ENCODE measurements at places on chromosomes 2 and 18.

DNA sequence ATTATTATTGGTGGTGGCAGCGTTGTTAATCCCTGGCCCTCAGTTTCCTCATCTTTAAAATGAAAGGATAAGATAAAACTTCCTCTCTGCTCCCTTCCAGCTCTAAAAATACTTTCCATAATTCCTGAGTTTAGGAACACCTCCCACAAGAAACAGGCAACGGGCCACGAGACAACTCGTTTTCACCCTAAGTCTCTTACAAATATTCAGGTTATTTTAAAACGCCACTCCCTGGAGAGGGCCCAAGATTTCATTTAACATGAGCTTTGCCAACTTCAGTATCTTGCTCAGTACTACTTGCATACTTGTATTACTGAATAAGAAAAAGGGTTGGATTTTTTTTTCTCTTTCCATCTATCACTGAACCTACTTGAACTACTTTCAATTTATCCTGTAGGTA, 611.1 kb upstream of the FANCL start:
- DNase-seq = no peak

GRCh38 chr2:201116959-201117734, 1.2 kb downstream of the CFLAR start:
- DNase-seq = no peak

GRCh38 chr2:42789751-42790150, 2.6 kb downstream of the HAAO start:
- DNase-seq = no peak

DNA sequence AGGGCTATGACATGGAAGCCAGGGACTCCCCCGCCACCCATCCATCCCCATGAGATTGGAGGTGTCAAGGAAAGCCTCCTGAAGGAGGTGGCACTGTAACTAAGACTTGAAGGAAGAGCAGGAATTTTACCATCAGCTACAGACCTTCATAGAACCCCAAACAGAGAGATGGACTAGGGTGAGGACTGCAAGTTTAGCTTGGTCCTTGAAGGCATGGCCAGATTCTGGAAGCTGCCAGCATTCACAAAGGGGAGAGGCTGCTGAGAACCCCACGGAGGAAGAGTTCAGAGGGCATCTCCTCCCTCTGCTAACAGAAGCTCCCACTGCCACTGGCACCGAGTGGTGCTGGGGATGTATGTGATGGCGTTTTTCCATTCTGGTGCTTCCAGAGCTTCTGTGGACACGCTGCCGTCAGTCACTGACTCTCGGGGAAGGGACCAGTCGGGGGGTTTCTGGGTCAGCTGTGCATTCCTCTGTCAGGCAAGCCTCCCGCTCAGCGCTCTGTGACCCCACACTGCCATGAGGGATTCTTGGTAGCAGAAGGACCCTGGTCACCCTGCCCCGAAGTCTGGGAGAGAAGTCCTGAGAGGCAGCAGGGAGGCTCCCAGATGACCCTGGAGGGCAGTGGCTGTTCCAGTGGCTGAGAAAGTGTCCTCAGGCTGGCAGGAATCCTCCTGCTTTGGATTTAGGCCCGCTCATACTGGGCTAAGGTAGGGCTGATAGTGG, 18.1 kb downstream of the TMEM185B start:
- no peak for DNase-seq

- DNase-seq = no peak
These were observed 33.4 kb downstream of the WDR43 start for GRCh38 chr2:28927878-28928277.

DNA sequence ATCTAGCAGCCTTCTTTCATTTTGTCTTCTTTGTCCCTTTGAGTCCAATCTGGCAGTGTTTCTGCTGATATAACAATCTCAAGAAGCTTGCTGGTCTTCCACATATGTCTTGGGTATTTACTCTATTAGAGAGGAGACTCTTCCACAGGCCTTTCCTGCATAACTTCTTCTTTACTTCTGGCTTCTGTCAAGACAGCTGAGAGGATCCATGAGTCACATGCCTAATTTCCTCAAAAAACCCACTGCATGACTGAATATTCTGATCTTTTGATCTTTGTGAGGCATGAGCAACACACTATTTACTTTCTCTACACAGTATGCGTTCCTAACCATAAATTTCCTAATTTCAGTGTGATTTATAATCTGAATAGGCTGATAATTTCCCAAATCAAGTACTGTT, 5.1 kb upstream of the DCC start:
- no peak for DNase-seq

DNA sequence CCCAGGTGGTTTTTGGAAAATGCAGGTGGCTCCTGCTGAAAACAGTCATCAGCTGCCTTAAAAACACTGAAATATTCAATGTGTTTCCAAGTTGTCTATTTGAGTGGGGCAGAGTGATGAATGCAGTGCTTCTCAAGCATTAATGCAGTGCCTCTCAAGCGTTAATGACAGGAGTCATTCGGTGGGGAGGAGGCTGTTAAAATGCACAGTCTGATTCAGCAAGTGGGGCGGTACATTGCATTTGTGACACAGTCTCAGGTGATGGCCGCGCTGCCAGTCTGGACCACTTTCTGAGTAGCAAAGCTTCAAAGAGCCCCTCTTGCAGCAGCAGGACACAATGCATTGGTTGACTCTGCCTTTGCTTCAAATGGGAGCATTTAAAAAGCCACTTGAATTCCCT, 231.4 kb upstream of the RGPD4 start:
- no peak for DNase-seq

GRCh38 chr18:23721696-23722480, 32.6 kb downstream of the LAMA3 start:
- DNase-seq = no peak

DNA sequence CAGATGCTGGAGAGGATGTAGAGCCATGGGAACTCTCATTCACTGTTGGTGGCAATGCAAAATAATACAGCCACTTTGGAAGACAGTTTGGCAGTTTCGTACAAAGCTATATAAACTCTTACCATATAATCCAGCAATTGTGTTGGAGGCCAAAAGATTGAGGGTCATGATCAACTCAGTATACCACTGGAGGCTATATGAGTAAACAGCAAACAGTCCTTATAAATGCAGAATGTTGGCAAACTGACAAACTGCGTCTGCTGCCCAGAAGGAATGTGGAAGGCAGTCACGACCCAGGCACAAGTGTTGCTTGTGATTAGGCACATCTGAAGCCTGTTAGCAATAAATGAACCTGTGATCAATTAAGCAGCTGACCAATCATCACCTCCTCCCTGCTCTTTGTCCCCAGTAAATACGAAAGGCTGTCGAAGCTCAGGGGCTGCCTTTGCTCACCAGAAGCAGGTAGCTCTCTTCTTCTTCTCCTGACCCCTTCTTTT, 98.1 kb upstream of the SPOPL start:
- no peak for DNase-seq

GRCh38 chr2:56476509-56477071, 292.8 kb downstream of the CCDC85A start:
- no peak for DNase-seq

- DNase-seq = no peak
These were observed 4.8 kb upstream of the SLC38A11 start for GRCh38 chr2:164960159-164960558.

DNA sequence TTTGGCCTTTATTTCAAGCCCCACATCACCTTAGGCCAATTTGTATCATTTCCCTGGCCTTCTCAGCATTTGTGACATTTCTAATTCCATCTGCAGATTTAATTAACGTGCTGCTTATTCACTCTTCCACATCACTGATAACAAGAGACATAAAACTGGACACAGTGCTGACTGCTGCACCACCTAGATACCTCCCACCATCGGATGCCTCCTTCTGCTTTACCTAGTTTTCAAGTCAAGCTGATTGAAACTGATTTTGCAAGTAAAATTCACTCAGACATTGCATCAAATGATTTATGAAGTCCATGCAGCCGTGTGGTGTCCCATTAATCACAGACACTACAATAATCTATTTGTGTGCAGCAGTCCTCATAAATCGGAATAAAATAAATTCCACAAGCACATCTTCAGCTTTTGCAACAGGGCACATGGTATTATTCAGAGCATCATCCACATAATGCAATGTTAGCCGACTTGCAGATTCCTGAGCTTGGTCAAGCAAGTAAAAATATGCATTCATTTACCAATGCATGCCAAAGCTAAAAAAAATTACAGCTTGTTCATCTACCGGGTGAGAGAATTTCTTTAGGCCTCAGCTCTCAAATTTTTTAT, 15.9 kb upstream of the CRIM1 start:
- DNase-seq = no peak

GRCh38 chr2:70613521-70613920, 59.9 kb upstream of the TGFA start:
- no peak for DNase-seq

DNA sequence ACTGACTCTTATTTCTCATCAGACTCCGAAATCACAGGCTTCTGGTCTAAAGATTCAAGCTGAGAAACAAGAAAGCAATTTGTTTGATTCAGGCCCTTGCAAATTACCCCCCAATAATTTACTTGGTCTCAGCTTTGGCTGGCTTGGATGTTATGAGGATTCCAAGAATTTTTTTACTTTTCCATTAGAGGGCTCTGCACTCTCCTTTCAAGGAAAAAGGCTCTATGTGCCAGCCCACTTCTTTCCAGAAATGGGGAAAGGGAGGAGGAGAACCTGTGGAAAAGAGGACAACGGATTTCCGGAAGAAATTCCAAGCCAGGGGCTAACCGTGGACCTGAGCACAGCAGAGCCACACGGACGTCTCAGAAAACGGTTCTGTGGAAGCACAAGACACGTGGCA, 44.4 kb downstream of the BCL11A start:
- no peak for DNase-seq

DNA sequence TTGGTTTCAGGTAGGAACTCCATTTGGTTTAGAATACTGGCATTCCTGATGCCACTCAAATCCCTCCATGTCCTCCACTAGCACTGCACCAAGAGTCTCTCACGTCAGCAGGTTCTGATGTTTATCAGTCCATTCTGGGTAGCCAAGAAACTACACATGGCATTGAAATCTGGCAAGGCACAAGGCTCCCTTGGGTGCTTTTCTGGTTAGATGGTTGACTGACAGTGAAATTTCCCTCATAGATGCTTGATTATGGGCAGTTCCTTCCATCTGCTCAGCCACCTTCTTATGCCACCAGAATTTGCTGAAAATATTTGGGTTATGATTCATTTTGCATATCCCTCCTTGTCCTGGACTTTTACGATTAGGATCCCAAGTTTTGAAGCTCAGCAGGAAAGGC, 32.6 kb downstream of the EDAR start:
- no peak for DNase-seq

GRCh38 chr2:21146638-21147037, 22.9 kb downstream of the TDRD15 start:
- DNase-seq = no peak

DNA sequence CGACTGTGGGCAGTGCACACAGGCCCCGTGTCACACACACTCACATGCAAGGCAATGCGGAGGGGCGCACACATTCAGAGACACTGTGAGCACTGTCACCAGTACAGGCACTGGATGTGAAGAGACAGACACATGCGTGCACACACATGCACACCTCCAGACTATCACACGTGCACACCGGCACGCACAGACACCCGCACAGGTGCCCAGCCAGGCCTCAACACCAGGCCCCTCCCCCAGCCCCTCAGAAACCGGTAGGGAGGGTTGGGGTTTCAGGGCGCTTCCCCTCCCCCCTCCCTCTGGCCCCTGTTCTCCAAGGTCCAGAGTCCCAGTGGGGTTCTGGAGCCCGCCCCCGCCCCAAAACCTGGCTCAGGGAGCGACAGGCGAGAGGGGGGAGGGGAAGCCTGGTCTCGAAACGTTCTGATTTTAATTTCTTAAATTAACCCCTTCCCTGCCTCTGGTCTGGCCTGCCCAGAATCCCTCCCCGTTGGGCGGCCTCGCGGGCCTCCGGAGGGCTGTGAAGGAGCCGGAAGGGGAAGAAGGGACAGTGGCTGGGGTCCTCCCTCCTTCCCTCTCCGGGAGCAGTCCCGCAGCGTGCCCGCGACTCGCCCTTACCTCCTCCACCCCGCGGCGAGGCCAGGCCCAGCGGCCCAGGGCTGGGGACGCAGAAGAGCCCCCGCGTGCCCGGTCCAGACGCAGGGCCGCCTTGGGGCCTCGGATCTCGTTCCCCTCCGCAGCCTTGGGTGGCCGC, 558 bp downstream of the FBXO41 start:
- DNase-seq = no peak

DNA sequence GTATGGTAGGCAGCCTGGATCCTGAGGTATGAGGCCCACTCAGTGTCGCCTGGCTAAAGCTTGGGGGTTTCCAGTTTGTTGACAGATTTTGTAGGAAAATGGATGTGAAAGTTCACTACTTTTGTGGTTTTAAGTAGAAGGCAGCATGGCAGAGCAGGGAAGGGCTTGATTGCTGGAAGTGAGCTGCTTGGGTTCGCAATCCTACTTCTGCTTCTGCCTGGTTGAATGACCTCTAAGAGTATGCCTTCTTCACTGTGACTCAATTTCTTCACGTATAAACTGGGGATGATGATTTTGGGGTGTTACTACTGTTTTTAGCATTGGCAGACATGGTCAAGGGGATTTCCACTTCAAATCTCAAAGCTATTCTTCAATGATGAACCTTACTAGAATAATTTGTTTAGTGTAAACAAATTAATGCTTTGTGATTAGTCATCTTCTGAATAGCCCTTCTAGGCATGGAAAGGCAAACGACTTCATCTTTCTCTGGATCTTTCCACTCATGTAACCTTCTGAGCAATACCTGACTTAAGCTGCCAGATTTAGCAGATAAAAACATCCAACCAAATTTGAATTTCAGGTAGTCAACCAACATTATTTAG, 13.2 kb downstream of the BMP10 start:
- DNase-seq = no peak

- DNase-seq = no peak
These were observed 2.9 kb upstream of the SLC19A3 start for GRCh38 chr2:227720680-227721079.

- no peak for DNase-seq
These were observed 965 bp upstream of the ELOA2 start for GRCh38 chr18:47036298-47036874.

GRCh38 chr18:44819944-44820510, 139.3 kb downstream of the SETBP1 start:
- no peak for DNase-seq

DNA sequence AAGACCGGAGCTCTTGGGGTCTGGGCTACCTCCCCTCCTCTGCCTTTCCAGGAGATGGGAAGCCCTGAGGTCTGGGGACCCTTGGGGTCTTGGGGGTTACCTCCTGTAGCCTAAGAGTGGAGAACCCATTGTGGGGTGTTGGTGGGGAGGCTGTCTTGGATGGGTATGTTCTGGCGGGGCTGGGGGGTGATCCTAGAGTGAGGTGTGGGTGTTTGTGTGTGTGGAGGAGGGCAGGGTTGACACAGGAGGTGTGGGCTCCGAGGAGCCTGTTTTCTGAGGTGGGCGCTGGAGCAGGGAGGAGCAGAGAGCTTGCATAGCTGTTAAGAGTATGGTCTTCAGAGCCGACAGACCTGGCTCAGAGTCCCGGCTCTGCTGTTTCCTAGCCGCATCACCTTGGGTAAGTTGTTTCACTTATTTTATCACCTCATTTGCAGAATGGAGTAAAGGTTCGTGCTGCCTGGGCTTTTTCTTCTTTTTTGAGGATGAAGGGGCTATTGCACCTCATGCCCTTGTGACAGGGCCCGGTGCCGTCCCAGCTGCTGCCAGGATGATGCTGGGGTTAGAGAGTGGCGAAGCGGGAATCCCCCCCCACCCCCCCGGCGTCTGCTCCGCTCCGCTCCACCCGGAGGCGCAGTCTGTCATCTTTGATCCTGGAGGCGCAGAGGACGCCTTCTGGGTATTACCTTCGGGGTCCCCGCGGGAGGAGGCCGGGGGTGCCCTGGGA, 17.2 kb downstream of the TET3 start:
- DNase-seq = no peak

- no peak for DNase-seq
These were observed 99.8 kb upstream of the FSIP2 start for GRCh38 chr2:185638771-185639170.

GRCh38 chr18:27005589-27005988, 140.1 kb upstream of the AQP4 start:
- no peak for DNase-seq

GRCh38 chr2:33839791-33840190, 240.7 kb upstream of the FAM98A start:
- DNase-seq = no peak

Measured in CD4-positive, alpha-beta T cell (primary cell).